Esophagus muscularis mucosa (tissue), 4 donors: ENCODE measurements at places on chromosomes 3 and 15. TPM values are rescaled to one million over a fixed set of nuclear protein-coding genes. Genes with fewer than 3 reads are reported as not detected.

- no peak for DNase-seq
Observed at GRCh38 chr3:106332884-106333283, 464.1 kb upstream of the CBLB start.

- no peak for DNase-seq
Observed at GRCh38 chr3:23748398-23749110, 57.2 kb upstream of the UBE2E1 start.

GRCh38 chr3:30613133-30613825 lies 6.9 kb downstream of the TGFBR2 start:
- DNase-seq: no peak

MYO5C gene
- 5.1 TPM for total RNA-seq

DNA sequence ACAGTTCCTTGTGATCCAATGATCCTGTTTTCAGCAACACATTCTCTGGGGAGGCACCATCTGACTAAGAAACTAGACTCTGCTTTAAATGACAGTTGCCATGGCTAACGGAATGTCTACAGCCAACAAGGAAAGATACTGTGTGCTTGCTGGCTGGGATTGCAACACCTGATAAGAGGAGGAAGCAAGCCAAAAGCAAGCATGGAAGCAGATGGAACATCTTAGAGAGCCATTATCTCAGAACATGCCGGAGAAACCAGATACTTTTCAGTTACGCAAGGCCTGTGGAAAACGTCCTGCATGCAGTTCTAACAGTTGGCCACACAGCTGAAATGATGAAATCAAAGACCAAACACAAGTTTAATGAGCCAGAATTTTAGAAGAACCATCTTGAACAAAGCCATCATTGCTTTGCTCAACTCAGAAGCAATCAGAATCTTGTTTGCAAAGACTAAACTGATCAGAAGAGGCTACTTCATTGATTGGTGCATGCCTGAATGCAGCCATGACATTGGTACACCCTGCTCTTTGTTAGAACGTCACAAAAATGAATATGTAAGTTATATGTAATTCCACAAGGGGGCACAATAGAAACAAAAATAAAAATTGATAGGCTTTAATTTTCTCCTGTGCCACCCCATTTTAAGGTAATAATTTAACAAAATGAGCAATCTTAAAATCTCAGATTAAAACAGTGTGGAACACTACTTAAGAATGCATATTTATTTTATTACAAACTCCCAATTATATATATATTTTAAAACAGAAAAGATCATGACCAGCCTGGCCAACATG lies 50.8 kb downstream of the GXYLT2 start:
- peak; percentile 92 for DNase-seq
